Kidney capillary endothelial cell (primary cell): ENCODE measurements at places on chromosomes 3 and 15.

- no peak for DNase-seq
These were observed 23.8 kb downstream of the ZNF654 start for GRCh38 chr3:88082854-88083253.

GRCh38 chr15:85457392-85457968 is 77.1 kb downstream of the AKAP13 start:
- no peak for DNase-seq

- DNase-seq, result no peak
These were observed 87.7 kb downstream of the LSM3 start for GRCh38 chr3:14266361-14266760.

DNA sequence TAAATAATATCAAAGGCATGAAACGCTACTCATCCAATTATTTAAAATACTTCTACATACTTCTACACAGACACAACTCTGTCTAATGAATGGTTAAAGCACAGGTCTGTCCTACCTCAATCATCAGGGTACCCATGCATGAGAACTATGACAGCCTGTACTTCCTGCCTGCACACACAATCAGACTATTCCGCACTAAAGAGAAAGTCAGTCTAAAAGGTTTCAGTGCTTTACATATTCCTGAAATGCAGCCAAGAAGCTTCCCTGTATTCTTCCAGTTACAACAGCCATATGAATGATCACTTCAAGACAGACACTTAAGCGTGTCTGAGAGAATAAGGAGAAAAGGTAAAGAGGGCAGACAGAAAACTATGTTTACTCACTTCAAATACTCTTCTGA is 58.8 kb downstream of the TUBGCP4 start:
- no peak for DNase-seq

DNA sequence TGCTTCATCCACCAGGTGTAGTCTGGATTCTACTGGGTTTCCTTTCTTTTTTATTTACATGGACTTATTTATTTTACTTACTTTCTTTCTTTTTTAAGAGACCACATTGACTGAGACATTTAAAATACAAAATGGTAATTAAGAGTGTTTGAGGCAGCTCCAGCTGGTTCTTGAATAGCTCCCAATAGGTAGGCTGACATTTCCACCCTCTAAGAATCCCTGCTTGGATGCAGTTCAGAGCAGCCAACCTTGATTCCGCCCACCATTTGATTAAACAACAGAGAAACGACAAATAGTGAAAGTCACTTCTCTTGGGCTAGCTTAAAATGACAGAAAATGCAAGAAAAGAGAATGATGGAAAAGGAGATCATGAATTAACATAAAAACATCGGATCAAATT is 270.5 kb downstream of the TUSC7 start:
- no peak for DNase-seq

DNA sequence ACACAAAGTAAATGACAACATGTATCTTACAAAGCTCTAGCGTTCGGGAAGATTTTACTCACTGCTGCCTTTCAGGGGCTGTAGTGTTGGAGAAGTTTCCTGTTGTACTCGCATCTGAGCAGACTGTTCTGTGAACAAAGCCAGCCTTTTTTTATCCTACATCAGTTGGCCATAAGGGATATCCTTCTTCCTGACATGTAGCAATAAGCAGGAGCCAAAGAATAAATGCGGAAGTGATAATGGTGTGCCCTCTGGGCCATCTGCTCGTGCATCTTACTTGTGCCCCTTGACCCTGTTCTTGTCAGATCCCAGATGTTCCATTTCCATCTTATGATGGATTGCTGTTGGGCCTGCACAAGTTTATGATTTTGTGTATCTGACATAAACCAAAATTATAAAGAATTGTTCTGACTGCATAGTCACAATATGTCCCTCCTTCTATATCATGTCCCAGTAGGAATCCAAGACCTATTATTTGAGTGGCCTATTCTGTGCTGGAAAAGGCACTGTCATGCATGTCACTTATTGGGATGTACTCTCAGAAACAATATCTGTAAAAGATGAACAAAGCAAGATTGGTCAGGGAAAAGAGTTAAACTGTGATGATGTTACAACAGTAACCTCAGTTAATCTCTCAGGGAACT is 631.3 kb downstream of the NSUN3 start:
- DNase-seq, result no peak
